Natural killer cell treated with Interleukin-12 subunit alpha and Interleukin-12 subunit beta and Interleukin-15 and Interleukin-18, amount 100 ng/mL, for 72 hours (primary cell): ENCODE measurements at places on chromosomes 5 and 9.

DNA sequence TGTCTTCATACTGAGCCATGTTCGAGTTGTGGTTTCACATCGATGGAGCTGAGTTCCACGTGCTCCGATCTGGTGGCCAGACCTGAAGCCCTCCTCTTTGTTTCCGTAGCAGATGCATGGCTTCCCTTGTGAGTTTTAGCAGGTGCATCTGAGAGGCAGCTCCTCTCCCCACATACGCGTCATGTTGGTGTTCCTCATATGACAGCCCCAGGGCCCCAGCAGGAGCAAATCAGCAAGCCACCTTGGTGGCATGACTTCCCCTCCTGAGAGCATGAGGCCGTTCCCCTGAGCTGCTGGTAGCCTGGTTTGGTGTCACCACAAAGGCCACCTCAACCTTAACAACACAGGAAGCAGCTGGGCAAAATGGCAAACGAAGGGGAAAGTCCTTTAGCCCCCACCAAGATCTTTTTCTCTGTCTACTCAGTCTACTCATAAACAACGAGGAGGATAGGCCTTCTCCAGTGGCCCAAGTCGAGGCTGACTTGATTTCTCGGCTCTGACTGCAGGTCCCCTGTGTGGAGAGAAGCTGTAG lies 5.9 kb downstream of the CYFIP2 start:
- peak; percentile 89 for DNase-seq

DNA sequence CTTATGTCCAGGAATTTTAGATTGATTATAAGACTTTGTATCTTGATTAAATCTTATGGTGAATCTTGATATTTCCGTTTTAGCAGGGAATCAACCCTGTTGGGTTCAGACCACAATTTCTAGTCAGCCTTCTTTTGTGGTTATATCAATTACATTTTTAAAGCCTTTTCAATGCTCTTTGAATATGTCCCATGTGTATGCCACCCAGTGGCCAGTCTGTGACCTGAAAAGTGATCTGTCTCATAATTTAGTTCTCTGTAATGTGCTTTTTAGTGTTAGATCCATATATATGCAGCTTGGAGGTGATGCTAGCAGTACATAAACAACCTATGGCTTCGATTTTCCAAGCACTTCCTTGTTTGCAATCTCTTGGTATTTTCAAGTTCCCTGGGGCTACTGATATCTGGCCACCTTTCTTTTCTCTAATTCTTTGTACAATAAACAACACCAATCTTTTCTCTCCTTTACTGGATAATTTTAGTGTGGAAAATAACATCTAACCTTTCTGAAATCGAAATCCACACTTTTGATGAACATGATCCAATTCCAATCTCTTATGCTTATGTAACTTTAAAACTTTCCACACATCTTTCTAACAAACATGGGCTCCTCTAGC lies 28.8 kb downstream of the PDE8B start:
- DNase-seq, result no peak

- no peak for DNase-seq
These were observed 254.3 kb downstream of the ZSWIM6 start for GRCh38 chr5:61586096-61587084.

GRCh38 chr5:176748073-176748966 lies 62.0 kb upstream of the UNC5A start:
- DNase-seq, result no peak

- no peak for DNase-seq
These were observed 302.6 kb downstream of the ENC1 start for GRCh38 chr5:74337984-74338310.

DNA sequence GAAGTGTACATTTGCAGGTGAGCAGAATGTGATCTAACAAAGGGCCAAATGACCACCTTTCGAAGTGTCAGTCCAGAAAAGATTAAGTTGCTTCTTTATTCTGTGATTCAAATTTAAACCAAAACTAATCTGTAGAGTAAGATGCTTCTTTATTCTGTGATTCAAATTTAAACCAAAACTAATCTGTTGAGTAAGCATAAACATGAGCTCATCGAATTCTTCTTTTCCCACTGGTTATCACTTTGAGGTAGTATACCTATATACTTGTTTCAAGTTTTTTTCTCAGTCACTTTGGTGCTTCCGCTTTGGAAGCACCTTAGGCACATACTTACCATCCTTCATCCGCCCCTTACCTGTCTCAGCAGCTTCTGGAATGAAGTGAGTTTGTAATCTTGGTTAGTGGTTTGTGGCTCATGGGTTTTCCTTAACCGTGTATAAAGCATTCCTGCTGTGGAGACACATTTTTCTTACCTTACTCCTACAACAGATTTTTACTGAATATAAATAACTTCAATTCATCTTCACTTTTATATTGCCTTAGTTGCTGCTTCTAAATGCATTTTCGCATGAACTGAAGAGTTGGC lies 40.7 kb upstream of the CTXN3 start:
- no peak for DNase-seq

DNA sequence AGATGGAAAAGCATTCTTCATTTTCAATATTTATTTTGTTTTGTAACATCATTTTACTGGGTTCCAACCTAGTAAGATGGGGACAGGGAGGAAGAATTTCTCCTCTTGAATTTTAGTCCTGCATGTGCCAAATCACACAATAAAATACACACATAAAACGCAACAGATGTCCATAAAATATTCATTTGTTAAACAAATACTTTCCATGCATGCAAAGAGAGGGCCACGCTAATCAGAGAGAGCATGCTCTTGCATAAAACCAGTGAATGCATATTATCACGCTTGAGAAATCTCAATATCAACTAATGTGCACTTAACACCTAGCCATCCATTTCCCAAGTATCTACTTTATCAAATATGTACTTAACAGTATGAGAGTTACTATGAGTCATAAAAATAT lies 212.6 kb upstream of the TARS1 start:
- DNase-seq, result no peak

- no peak for DNase-seq
These were observed 409.6 kb upstream of the MPDZ start for GRCh38 chr9:13688990-13689600.

DNA sequence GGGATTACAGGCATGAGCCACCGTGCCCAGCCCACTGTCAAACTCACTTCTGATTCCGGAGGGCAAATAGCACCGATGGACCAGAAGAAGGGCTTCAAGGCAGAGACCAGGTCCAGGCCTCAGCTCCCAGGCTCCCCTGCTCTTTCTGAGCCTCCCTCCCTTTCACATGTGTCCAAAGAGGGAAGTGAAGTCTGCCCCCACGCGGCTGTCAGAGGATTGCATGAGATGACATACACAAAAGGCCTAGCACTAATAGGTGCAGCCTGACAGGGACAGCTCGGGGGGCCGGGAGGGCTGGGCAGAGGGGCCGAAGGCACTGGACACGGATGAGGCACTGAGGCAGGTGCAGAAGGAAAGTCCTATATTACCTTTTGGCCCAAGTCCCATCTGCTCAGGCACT lies 16.1 kb downstream of the FBP1 start:
- DNase-seq, result no peak

GRCh38 chr9:28976250-28976649 lies 1403.0 kb upstream of the C9orf72 start:
- DNase-seq, result no peak

DNA sequence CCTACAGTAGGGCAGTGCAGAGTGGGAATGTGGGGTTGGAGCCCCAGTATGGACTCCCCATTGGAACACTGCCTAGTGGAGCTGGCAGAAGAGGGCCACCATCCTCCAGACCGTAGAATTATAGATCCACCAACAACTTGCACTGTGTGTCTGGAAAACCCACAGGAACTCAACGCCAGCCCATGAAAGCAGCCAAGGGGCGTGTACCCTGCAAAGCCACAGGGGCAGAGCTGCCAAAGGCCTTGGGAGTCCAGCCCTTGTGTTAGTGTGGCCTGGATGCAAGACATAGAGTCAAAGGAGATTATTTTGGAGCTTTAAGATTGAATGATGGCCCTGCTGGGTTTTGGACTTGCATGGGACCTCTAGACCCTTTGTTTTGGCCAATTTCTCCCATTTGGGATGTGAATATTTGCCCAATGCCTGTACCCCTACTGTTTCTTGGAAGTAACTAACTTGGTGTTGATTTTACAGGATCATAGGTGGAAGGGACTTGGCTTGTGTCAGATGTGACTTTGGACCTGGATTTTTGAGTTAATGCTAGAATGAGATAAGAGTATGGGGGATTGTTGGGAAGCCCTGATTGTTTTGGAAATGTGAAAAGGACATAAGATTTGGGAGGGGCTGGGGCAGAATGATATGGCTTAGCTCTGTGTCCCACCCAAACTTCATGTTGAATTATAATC lies 266.8 kb downstream of the SEMA5A start:
- DNase-seq, result no peak

GRCh38 chr5:168531987-168532864 lies 3.1 kb downstream of the FBLL1 start:
- no peak for DNase-seq

DNA sequence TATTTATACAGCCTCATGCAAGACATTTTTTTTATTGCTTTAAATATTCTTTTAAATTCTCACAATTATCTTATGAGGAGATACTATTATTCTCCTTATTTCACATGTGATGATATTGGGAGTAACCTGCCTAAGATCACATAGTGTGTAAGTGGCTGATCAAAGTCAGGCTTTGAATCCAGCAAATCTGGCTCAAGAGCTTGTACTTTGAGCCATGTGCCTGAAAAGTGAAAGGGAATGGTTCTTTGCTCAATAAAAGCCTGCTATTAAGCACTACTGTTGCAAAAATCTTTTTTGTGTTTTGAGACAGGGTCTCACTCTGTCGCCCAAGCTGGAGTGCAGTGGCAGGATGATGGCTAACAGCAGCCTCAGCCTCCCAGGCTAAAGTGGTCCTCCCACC lies 35.1 kb downstream of the PWWP2A start:
- DNase-seq, result no peak

- DNase-seq, result no peak
These were observed 1060.7 kb downstream of the EFNA5 start for GRCh38 chr5:106610041-106610440.

- no peak for DNase-seq
These were observed 79.3 kb downstream of the RMI1 start for GRCh38 chr9:84059936-84060335.

- no peak for DNase-seq
These were observed 739 bp upstream of the SPINK7 start for GRCh38 chr5:148311484-148311883.

- DNase-seq, result no peak
These were observed 93.1 kb upstream of the ITGA1 start for GRCh38 chr5:52694648-52695047.

DNA sequence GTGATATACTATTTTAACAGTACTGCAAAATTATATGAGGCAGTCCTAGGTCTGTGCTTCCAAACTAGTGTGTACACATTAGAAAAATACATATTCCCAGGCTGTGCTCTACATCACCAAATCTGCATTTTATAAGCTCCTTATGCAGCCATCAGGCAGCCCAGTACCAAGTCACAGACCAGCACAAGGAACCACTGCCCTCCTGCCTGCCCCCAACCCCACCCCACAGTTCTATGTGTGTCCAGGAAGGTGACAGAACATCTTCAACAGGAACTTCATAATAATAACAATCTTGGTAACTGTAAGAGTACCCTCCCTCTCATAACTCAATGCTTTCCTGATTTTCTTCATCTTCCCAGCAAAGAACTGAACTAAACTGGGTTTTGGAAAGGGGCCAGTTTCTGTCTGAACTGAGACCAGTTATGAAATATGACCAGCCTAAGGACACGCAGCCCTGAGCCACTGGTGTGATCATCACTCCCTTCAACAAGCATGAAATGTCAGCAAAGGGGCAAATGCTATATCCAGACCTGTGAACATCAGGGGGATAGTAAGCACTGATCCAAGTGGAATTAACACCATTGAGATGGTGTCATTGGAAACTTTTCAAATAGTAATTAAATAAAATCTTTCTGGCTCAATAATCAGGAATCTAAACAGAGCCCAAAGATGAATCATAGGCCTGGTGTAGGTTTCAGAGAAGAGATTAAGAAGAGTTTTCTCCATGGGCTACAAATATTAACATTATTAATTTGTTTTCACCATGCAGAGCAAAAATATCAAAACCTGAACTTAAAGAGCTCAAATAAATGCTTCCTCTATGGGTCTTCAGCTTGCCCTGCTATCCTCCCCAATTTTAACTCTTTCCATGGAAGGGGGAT lies 82.1 kb downstream of the DPYSL3 start:
- DNase-seq, result no peak

DNA sequence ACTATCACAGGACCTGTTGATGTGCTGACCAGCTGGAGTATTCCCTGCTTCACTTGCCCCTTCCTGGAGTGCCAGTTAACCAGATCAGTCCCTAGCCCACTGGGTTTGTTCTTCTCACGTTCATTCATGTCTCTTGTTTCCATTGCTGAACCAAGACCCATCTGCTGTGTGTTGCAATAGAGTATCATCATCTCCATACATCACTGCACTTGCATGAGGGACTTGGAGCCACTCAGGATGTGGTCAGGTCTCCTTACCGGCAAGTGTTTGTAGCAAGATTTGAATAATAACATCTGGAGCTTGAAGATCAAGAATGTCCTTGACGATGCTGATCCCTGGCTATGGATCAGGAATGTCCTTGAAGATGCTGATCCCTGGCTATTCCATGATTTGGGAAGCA lies 358.6 kb downstream of the IRX1 start:
- no peak for DNase-seq

DNA sequence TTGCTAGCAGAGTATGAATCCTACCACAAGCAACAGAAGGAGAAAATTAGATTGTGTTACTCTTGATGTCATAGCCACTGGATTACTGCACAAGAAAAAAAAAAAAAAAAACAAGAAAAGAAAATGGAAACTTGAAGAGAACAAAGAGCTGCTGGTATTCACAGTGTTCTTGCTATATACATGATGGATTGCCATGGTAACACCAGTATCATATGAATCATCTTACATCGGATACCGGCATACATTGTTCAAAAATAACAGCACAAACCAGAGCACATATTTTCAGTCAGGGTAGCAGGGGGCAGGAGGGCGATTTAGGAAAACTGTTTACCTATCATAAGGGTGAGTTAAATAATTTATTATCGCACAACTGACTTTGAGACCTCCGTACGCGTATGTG lies 472.9 kb downstream of the PDE4D start:
- no peak for DNase-seq

- DNase-seq, result no peak
These were observed 245.7 kb downstream of the PSAT1 start for GRCh38 chr9:78542491-78543181.

DNA sequence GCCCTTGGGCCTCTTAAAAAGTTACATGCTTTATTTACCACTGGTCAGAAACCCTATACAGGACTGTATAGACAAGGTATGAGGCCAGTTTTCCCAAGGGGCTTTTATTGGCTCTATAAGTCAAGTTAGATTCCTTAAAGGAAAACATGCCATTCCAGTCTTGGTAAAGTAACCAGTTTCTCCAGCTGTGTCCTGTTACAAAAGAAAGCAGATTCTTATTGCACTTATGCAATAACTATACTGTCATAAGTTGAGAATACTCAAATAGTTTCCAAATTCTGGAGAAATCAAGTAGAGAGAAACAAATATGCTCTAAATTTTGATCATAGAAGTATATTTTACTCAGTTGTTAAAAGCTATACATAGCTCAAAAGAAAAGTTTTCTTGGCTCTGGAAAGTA lies 47.2 kb downstream of the PTGS1 start:
- no peak for DNase-seq
